ENCODE measurements at places on chromosomes 5 and 9.

DNA sequence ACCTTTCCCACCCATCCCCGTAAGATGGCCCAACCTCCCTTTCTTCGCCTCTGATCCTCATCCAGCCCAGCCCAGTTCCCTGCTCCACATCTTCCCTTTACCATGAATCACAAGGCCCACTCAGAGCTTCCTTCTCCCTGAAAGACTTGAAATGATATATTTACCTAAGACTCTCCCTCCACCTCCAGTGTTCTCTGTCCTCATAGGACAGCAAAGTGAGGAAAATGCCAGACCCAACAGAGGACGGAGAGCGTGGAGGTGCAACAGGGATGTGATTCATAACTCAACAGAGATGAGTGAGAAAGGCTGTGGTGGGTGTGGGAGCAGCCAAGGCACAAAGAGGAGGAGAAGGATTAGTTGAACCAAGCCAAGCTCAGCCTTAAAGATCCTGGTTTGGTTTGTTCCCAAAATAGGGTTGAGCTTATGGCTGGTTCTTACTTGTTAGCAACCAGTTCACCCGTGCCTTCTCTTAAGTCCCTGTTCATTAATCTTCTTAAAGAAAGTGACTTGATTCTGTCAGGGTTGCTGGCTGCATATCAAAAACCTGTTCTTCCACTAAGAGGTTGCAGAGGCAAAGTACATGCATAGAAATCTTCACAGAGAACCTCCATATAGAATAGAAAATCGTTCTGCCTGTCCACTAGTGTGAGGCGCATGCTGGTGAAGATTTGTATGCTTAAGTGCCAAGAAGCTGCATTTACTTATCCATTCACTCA, 183.2 kb downstream of the ACTL7B start:
- no peak for DNase-seq

DNA sequence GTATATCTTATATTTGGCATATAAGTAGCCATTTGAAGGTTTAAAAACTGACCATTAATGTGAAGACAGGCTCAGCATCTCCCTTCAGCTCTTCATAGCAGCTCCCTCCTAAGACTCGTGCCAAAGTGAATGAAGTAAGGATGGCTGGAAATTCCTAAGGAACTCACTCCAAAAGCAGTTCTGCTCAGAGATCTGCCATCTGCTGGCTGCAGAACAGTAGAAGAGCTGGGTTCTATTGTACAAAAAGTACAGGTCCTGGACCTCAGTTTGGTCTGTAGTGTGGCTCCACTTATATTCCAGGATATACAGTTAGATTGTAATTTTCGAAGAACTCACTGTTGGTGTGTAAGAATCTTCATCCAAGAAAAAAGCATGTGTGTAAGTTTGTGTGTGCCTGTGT, 104.9 kb upstream of the RUSC2 start:
- DNase-seq = no peak

DNA sequence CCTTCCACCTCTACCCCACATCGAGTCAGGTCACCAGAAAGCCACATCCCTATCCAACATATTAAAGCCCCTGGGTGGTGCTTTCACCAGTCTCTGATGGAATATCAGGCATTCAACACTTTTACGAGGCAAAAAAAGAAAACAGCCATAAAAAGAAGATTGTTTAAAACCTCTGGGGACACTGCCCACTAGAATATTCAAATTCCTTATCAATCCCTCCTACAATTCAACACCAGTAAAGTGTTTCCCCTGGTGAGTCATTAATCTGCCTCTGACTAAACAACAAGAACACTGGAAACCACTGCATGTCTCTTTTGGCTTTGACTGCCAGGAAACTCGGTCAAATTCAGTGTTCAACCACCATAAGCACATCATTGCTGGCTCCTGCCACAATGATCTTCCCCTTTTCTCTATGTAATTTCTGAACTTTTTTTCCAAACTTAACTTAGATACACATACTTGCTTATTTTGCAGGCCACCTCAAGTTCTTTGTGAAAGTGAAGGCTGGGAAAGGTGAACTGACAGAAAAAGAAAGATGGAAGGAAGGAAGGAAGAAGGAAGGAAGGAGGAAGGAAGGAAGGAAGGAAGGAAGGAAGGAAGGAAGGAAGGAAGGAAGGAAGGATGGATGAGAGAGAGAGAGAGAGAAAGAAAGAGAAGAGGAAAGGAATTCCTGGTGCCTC, 105.3 kb downstream of the PAX5 start:
- DNase-seq = no peak

DNA sequence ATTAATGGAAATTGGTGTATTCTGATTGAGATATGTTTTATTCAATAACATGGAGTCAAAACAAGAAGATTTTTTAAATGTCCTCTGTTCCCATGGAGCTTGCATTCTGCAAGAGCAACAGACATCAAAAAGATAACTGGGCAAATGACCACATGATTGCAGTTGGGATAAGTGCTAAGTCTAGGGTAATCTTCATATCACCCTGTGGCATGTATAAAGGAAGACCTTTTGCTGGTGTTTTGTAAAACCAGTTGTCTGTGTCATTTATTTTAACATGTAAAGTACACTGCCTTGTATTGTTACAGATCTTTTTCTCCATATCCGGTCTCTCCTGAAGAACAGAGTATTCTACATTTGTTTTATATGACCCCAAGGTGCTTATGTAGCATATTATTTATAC, 44.0 kb downstream of the PTCD2 start:
- DNase-seq = no peak

DNA sequence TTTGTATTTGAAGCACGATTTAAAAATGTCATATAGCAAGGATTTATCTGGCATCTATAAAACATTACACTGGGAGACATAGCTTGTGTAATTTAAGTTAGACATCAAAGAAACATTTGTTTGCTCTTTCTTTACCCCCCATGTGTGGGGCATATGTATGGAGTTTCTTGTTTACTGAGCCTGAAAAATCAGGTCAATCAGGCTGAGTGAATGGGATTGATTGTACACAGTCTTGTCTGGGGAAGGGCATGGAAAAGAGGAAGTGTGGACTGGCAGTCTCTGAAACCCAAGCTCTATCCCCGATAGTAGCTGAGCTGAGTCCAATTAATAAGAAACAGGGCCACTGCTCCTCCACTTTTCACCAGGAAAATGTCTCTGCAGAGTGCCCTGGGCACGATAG, 49.4 kb downstream of the SLC46A2 start:
- DNase-seq = no peak

GRCh38 chr9:120710110-120710981, 3.9 kb downstream of the MEGF9 start:
- DNase-seq = peak; percentile 15

DNA sequence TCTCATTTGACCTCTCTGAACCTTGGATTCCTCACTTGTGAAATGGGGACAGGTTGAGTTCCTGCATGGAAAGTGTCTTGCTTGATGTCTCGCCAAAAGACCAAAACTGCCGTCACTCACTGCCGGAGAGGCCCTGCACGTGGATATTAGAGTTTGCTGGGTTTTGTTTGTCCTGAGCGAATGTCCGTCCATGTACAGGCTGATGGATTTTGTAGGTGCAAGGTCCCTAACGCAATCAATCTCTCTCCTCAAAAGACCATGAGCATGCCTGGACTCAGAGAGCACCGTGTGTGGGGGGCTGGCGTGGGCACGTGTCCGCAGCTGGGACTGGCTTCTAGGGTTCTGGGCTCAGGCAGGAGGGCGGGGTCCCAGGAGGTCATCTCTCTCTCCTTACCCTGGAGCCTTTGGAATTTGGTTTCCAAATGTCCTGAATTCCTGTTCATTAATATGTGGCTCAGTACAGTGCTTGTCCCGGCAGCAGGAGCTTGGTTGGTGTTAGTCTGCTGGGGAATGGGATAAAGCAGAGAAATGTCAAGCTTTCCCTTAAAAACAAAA, 146.0 kb upstream of the IER5L start:
- no peak for DNase-seq

GRCh38 chr5:116772806-116773205, 198.2 kb upstream of the SEMA6A start:
- DNase-seq = no peak
